ENCODE measurements at places on chromosomes 1 and 21. TPM values are rescaled to one million over a fixed set of nuclear protein-coding genes. Genes with fewer than 3 reads are reported as not detected.

DNA sequence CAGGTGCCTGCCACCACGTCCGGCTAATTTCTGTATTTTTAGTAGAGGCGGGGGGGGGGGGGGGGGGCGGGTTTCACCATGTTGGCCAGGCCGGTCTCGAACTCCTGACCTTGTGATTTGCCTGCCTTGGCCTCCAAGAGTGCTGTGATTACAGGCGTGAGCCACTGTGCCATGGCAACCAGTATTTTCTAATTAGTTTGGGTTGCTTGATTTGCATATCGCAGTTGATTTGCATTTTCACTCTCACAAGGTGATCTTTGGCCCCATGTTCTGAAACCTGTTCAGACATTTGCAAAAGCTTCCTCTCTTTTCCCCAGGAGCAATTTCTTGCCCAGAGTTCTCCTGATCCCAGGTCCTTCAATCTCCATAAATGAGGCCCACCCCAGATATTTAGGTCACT lies 1.7 kb downstream of the TOR3A start:
- no peak for DNase-seq

- no peak for DNase-seq
Measured at GRCh38 chr1:41046347-41046775, 24.8 kb upstream of the SLFNL1 start.

DNA sequence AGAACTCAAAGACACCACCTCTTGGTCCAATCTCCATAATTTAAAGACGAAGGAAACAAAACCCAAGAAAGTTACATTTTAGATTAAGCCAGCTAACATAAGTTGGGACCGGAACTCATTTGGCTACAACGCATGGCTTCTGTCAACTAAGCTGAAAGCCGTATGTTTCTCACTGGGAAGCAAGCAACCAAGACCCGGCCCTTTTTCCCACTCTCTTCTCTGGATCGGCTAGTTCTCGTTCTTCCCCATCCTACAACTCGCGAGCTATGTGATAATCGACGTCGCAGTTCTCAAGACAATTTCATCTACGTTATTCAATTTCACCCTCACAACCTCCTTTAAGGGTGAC lies 601 bp downstream of the CCT8 start:
- no peak for DNase-seq

Gene GJB3
- 6.1 TPM for total RNA-seq

GRCh38 chr1:67274623-67275325 lies 32.9 kb upstream of the IL12RB2 start:
- DNase-seq, result no peak

DNA sequence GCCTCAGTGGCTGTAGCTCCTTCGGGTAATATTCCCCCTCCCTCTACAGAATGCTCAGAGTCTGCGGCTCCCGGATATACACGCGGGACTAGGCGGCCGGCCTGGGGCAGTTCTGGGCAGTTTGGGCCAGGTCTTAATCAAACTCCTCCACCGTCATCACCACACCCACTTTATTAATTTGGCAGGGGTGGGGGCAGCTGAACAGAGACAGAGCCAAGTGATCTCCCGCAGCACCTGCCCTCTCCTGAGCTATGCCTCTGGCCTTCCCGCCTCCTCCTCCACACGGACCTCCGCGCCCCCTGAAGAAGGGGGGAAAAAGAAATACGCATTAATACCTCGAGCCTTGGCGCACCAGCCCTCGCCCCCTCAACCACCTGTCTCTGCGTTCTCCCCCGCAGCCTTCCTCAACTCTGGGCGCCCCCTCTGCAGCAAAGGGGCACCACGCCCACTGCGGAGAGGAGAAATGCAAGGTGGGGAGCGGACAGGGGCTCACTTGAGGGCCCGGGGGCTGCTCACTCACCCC lies 42.6 kb downstream of the CD34 start:
- no peak for DNase-seq

Gene RGSL1
- total RNA-seq, result not detected

DNA sequence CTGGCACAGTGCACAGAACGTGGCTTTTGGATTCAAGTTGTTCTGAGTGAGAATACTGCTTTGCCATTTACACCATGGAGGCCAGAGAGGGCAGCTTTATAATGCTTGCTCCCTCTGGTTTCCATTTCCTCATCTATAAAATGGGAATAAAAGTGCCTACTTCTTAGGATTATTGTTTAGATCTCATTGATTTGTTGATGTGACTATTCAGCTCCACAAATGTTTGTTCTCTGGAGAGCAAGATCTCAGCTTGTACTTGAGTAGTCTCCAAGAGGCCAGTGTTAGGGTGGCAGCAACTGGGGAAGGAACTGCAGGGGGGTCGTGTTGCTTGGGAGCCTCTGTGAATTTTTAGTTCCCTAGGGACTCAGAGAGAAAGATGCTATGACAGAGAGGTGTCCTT lies 55.2 kb downstream of the YARS1 start:
- no peak for DNase-seq

Gene TENT5C
- 13.3 TPM for total RNA-seq

GRCh38 chr1:6586404-6586816 lies 6.6 kb downstream of the ZBTB48 start:
- DNase-seq, result no peak

Gene ZSWIM5
- 1.4 TPM for total RNA-seq

DNA sequence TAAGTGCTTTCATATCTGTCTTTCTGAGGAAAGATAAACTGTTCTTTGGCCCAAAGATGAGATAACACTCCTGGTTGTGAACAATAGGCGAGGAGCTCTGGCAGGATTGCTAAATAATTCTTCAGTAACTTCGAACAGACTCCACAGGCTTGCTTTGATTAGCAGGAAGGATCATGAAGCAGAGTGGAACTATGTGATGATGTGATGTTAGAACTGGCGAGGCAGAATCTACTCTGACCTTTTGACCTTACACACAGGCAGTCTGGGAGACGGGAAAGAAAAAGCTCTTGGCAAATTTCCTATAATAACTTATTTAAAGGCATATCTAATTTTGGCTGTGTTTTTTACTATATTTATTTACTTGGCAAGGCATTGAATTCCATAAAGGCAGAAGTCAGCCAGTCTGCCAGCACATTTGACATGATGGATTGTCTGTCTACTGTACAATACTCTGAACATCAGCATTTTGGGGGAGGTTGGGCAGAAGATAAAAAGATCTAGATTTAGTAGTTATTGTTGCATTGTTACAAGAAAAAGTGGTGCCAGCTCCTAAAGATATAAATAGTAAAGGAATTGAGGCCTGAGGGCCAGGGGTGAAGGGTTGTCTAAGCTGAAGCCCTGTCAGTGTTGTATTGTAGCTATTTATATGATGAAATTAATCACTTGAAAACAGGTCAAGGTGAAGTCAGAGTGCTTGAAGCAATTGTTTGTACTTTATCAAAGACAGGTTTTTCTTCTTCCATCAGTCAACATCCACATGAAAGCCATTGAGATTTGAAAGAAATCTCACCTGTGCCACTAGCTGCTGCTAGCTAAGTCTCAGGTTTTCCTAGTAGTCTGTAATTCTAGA lies 708.8 kb downstream of the LTN1 start:
- peak; percentile 43 for DNase-seq

DNA sequence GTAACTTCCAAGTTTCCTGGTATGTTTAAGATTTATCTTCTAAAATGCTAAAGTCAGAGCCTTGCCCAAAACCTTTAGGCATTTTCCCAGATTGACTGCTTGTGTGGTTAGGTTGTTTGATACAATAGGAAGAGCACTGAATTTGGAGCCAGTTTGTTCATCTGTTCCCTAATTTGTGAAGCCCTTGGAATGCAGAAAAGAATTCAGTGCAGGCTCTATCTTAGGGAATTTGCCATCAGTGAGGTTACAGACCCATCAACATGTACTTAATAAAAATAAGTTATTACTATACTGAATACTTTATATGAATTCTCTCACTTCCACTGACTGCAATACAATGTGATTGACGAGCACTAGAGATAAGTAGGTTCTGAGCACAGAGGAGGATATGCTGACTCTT lies 120.2 kb downstream of the PIK3R3 start:
- DNase-seq, result no peak

DNA sequence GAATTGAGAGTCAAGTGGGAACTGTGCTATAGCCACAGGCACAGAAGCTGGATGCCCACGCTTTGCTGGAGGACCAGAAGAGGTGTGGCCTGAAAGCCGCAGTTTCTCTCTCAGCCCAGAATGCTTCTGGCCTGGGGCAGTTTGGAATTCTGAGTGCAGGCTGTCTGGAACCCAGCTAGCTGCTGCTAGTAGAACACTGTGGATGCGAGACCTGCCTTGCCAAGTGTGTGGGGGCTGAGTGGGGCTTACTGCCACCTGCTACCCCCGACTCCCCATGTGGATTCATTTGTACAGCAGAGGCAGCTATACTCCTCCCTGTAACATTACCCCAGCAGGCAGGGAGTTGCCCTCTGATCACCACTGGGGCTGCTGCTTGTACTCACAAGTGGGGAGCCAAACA lies 12.2 kb downstream of the ADAMTS1 start:
- no peak for DNase-seq

GRCh38 chr21:44297525-44298290 lies 2.1 kb upstream of the PFKL start:
- peak; percentile 92 for DNase-seq

Gene RPTN
- not detected for total RNA-seq

DNA sequence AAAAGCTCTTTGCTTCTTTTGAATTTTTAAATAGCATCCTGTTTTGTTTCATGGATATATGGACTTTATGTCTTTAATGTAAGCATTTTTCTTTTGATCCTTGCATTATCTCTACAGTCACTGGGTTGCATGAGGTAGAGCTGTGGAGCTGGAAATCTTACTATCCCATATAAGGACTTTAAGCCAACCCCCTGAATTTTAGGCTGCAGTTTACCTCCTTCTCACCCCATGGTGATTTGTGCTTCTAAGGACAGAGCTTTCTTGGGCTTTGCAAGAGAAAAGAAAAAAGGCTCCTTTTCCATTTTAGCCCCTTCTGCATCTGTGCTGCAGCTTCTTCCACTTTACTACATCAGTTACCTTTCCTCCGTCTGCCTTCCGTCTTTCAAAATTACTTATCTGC lies 373.8 kb downstream of the HHAT start:
- no peak for DNase-seq

- no peak for DNase-seq
Measured at GRCh38 chr1:104906141-104906540, 1156.4 kb downstream of the AMY1C start.

Gene SPRR4
- not detected for total RNA-seq

- no peak for DNase-seq
Measured at GRCh38 chr21:29181799-29182470, 51.5 kb downstream of the MAP3K7CL start.

- peak; percentile 71 for DNase-seq
Measured at GRCh38 chr1:239807361-239807760, 284.3 kb upstream of the FMN2 start.

Gene SIPA1L2
- total RNA-seq, result 71.3 TPM

DNA sequence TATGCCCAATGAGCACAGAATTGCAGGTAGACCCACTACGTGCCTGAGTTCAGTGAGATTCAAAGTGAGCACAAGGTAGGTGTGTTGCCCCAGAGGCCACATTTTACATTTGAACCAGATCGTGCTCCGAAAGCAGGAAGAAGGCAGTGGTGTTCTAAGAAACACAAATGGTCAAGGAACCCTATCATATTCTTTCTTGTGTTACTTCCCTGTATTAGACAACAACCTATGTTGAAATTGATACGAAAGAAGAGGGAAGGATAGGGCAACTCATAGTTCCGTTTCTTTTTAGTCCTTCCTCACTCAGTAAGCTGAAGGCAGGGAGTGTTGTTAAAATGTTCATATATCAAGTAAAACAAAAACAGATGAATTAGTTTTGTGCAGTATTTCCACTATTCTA lies 33.9 kb downstream of the OLFML2B start:
- no peak for DNase-seq

Gene TSPAN2
- total RNA-seq, result 14.0 TPM

Gene MTARC2
- total RNA-seq, result 13.3 TPM

DNA sequence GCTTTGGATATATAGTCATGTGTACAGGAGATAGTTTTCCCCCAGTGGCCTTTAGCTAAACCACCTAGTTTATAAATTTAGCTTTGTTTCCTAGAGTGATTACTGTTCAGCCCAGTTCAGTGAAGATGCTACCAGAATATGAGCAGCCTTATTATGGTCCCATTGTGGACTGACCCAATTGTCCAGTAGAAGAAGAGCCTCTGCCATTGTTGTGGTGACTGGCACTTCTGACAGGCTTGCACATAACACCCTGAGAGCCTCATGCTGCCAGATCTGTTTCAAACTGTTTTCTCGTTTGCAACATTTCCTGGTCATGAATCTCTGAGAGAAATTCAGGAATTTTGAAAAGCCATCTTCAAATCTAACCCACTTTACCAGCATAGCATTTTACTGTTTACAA lies 20.6 kb downstream of the KPNA6 start:
- no peak for DNase-seq

- no peak for DNase-seq
Measured at GRCh38 chr21:37231249-37231645, 35.9 kb downstream of the VPS26C start.

GRCh38 chr1:198496216-198497143 lies 44.0 kb downstream of the ATP6V1G3 start:
- no peak for DNase-seq

Gene ZNF593OS
- not detected for total RNA-seq

DNA sequence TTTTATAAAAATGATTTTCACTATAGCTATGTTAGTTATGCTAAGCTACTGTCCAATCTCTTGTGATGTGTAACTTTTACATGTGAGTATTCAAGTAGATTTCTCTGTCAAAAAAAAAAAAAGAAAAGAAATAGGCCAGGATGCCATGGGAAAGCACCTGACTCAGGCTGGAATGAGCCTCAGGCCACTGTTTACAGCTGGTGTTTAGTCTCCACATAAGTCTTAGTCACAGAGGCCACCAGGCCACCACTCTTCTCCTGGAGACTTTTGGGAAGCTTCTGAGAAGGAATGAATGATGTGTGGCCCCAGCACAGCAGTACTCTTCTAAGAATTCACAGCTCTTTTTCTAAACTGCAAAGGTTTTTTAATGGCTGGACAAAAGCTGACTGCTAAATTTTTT lies 48.9 kb downstream of the CHML start:
- no peak for DNase-seq

- no peak for DNase-seq
Measured at GRCh38 chr1:82405333-82405732, 604.6 kb downstream of the ADGRL2 start.
